ENCODE measurements at places on chromosomes 11 and 22.

DNA sequence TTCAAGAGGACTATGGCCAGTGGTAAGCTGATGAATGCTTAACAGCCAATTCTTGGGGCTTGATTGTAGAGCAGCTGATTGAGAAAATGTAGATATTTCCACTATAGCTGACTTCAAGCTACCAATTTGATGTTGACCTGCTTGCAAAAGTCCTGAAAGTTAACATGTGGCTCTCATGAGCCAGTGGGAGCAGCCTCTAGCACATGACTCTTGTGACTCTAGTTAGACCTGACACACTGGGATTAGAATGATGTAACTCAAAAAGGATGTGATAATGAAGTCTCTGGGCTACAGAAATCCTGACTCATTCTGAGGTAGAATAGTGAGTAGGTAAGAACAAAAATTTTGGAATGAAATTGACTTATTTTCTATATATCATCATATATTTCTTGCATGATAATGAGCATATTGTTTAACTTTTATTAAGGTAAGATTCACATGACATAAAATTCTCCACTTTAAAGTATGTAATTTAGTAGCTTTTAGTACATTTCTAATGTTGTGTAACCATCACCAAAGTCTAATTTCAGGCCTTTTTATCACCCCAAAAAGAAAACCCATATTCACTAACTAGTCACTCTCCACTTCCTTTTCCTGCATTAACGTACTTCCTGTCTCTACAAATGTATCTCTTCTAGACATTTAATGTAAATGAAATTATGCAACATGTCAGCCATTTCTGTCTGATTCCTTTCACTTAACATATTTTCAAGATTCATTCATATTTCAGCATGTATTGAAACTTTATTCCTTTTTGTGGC, 16.1 kb upstream of the OR52H1 start:
- 0 out of 2 replicates have a peak, but pooled peaks cover 9% of the 10 kb centered on the region for H3K4me1 ChIP-seq
- H3K27me3 ChIP-seq: no peaks in the 10 kb centered on the region
- no peaks in the 10 kb centered on the region for H3K36me3 ChIP-seq
- DNase-seq: peak; percentile 47
- no peak overlapping the region for H3K4me3 ChIP-seq

DNA sequence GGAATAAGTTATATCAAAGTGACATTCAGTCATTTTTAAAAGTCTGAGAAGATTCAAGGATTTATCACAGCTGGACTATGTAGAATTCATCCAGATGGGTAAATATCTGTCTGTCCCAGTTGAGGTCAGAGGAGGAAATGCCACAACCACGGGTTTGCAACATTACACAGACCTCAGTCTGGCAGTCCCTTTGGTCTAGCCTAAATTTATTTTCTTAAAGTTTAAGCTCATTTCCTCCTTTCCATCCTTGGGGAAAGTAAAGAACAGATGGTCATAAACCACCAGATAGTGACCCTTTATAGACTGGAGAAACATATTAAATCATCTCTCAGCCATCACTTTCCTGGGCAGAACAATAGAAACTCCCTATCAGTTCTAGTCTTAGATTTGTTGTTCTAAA, 238.4 kb upstream of the DDI1 start:
- H3K4me1 ChIP-seq: no peaks in the 10 kb centered on the region
- H3K27me3 ChIP-seq: no peaks in the 10 kb centered on the region
- no peak overlapping the region for H3K27ac ChIP-seq
- DNase-seq: no peak
- no peak overlapping the region for H3K4me3 ChIP-seq

- no peaks in the 10 kb centered on the region for H3K27me3 ChIP-seq
- H3K36me3 ChIP-seq: no peaks in the 10 kb centered on the region
- H3K4me3 ChIP-seq: no peak overlapping the region
- no peak for DNase-seq
Observed at GRCh38 chr11:92826603-92827002, 142.8 kb upstream of the MTNR1B start.

GRCh38 chr11:12691473-12691872, 17.3 kb downstream of the TEAD1 start:
- no peak overlapping the region for H3K4me3 ChIP-seq
- H3K36me3 ChIP-seq: peaks cover 5% of the 10 kb centered on the region
- H3K27me3 ChIP-seq: no peaks in the 10 kb centered on the region
- H3K4me1 ChIP-seq: peaks cover 96% of the 10 kb centered on the region
- peak overlapping the region; percentile 99 for H3K27ac ChIP-seq

DNA sequence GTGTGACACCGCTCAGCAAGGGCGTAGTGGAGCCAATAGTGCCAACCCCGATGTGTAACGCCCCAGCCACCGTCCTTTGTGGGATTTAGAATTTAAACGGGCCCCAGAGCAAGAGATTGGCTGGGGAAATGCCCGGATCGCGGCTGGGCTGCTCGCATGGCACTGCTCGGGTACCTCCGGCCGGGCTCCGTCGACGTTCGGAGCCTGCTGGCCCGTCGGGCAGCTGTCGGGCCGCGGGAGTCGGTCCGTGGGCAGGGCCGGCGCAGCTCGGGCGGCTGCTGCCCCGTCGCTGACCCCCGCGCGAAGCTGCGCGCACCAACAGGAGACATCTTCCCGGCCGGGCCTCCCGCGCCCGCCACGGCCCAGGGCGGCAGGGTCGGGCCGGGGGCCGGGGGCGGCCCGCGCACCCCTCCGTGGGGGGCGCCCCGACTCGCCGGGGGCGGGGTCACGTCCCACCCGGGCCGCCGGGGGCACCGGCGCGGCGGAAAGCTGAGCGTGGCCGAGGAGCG, 1.3 kb upstream of the KDM2A start:
- H3K4me1 ChIP-seq: peaks cover 13% of the 10 kb centered on the region
- no peak overlapping the region for H3K27ac ChIP-seq

DNA sequence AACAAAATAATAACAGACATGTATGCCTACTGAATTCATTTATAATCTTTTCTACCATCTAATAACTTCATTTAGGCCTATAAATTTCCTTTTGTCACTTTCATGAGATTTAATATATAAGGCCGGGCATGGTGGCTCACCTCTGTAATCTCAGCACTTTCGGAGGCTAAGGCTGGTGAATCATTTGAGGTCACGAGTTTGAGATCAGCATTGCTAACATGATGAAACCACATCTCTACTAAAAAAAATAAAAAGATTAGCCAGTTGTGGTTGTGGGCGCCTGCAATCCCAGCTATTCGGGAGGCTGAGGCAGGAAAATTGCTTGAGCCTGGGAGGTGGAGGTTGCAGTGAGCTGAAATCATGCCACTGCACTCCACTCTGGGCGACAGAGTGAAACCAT, 14.2 kb upstream of the NTM start:
- no peak for DNase-seq
- no peak overlapping the region for H3K4me3 ChIP-seq
- peaks cover 26% of the 10 kb centered on the region for H3K27me3 ChIP-seq
- no peak overlapping the region for H3K27ac ChIP-seq
- H3K36me3 ChIP-seq: no peaks in the 10 kb centered on the region

DNA sequence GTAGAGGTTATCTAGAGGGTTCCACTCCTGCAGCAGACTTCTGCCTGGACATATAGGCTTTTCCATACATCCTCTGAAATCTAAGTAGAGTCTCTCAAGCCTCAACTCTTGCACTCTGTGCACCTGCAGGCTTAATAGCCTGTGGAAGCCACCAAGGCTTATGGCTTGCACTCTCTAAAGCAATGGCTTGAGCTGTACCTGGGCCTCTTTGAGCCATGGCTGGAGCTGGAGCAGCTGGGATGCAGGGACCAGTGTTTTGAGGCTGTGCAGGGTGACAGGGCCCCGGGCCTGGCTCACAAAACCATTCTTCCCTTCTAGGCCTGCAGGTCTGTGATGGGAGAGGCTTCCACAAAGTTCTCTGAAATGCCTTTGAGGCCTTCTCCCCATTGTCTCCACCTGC, 2.9 kb upstream of the NXPE4 start:
- DNase-seq: no peak
- no peak overlapping the region for H3K4me3 ChIP-seq
- no peak overlapping the region for H3K27ac ChIP-seq
- no peaks in the 10 kb centered on the region for H3K36me3 ChIP-seq
- H3K27me3 ChIP-seq: no peaks in the 10 kb centered on the region

- no peaks in the 10 kb centered on the region for H3K27me3 ChIP-seq
- H3K4me3 ChIP-seq: no peak overlapping the region
- H3K4me1 ChIP-seq: peaks cover 27% of the 10 kb centered on the region
- DNase-seq: no peak
Observed at GRCh38 chr11:12141283-12141682, 30.9 kb downstream of the MICAL2 start.

DNA sequence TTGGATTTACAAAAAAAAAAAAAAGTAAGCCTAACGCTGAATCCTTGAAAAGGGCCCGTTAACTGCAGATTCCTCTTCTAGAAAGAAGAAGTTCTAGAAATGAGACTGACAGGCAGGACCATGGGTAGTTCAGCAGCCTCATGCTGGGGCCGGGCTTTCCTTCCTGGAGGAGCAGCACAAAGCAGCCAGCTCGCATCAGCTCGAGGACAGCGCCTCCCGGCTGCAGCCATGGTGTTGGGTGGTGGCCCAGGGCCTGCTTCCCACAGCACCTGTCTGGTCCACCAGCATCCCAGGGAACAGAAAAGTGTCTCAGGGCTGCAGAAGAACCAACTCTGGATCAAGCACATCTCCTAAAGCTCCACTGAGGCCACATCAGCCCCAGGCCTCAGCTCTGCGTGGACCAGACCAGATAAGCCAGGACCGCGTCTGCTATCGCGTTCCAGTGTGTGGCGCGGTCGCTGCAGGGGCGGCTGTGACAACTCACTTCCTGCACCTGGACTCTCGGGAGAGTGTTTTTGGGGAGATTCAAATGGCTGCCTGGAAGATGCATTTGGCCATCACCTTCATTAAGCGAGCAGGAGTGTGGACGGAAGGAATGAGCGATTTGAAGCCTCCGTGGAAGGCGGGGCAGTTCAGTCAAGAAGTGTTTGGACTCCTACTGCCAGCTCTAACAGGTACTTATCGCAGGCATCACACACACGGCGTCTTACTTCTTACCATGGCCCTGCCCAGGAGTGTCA, 53.5 kb downstream of the MYH9 start:
- H3K27me3 ChIP-seq: no peaks in the 10 kb centered on the region
- H3K4me3 ChIP-seq: peak overlapping the region; percentile 42
- peaks cover 83% of the 10 kb centered on the region for H3K4me1 ChIP-seq
- DNase-seq: peak; percentile 35
- peak overlapping the region; percentile 96 for H3K27ac ChIP-seq
- peaks cover 48% of the 10 kb centered on the region for H3K36me3 ChIP-seq

DNA sequence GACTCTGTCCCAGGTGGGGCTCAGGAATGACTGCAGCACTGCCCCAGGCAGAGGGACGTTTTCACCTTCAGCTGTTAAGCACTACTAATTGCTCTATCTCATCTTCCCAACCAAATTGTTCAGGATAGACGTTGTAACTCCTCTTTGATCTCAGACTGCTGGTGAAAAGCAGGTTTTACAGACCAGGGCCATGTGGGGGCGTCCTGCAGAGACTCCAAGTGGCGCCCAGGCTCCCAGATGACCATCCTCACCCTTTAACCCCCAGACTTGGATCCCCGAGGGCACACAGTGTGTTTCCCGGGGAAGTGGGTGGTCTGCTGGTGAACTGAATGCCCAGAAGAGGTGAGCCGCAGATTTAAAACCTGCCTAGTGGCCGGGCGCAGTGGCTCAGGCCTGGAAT, 23.9 kb downstream of the FADD start:
- H3K4me3 ChIP-seq: no peak overlapping the region
- peak; percentile 40 for DNase-seq
- no peaks in the 10 kb centered on the region for H3K36me3 ChIP-seq
- H3K4me1 ChIP-seq: peaks cover 9% of the 10 kb centered on the region
- no peaks in the 10 kb centered on the region for H3K27me3 ChIP-seq

GRCh38 chr22:46044621-46045458, 67.9 kb upstream of the WNT7B start:
- no peaks in the 10 kb centered on the region for H3K36me3 ChIP-seq
- H3K27ac ChIP-seq: no peak overlapping the region
- DNase-seq: no peak
- no peaks in the 10 kb centered on the region for H3K27me3 ChIP-seq
- H3K4me1 ChIP-seq: no peaks in the 10 kb centered on the region

DNA sequence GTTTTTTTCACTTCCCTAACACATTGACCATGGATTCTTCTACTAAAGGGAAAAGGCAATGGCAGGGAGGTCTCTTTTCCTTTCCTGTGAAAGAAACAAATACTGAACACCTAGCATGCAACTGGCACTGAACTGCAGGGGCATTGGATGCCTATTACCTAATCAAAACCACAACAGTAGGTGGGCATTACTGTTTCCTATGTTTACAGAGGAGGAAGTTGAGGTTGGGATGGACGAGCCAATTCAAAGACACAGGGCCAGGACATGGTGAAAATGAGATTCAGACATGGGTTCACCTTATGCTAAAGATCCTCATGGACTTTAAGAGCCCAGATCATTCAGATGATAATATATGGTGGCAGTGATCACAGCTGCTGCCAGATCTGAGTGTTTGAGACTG, 407.0 kb downstream of the MIAT start:
- DNase-seq: no peak
- no peaks in the 10 kb centered on the region for H3K4me1 ChIP-seq
- H3K36me3 ChIP-seq: no peaks in the 10 kb centered on the region

- H3K4me3 ChIP-seq: no peak overlapping the region
- H3K4me1 ChIP-seq: peaks cover 18% of the 10 kb centered on the region
- H3K36me3 ChIP-seq: no peaks in the 10 kb centered on the region
- no peak for DNase-seq
Observed at GRCh38 chr11:3093281-3094191, 36.3 kb upstream of the CARS1 start.

DNA sequence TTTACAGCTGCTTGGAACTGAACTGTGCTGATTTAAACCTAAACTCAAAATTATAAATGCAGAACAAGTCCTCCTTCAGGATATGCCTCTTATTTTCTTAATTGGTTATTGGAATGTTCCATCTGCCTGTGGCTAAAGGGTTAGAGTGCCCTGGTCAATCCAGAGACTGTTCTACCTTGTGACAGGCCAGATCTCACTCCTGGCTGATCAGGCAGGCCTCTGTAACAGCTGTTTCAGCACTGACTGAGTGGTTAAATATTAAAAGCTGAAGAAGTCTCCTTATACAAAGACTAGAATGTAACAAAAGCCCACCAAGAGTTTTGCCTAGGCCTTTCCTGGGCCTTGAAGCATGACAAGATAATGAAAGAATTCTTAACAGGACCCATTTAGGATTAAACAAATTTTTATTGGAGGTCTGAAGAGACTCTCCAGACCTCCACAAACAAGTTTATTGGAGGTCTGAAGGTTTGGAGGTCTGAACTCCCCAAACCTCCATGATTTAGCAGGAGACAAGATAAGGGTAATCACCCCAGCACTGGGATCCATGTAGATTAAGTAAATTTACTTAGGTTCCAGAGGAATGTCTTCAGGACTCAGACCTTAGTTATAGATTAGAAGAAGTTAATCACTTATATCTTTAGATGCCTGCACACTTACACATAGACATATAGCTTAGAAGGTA, 35.8 kb downstream of the TMPRSS5 start:
- peaks cover 19% of the 10 kb centered on the region for H3K27me3 ChIP-seq
- no peak for DNase-seq
- no peak overlapping the region for H3K4me3 ChIP-seq
- H3K4me1 ChIP-seq: no peaks in the 10 kb centered on the region
- H3K36me3 ChIP-seq: no peaks in the 10 kb centered on the region
- no peak overlapping the region for H3K27ac ChIP-seq

- no peaks in the 10 kb centered on the region for H3K27me3 ChIP-seq
- no peaks in the 10 kb centered on the region for H3K36me3 ChIP-seq
- no peak overlapping the region for H3K27ac ChIP-seq
- peaks cover 26% of the 10 kb centered on the region for H3K4me1 ChIP-seq
- no peak overlapping the region for H3K4me3 ChIP-seq
- peak; percentile 11 for DNase-seq
Observed at GRCh38 chr22:38955926-38956325, 1.5 kb upstream of the APOBEC3A start.

All from PC-9 (cell line).